Activated CD8-positive, alpha-beta memory T cell treated with anti-CD3 and anti-CD28 coated beads for 48 hours (primary cell): ENCODE measurements at places on chromosomes 11 and 22.

- DNase-seq = no peak
Observed at GRCh38 chr11:127385071-127385470, 384.5 kb upstream of the KIRREL3 start.

DNA sequence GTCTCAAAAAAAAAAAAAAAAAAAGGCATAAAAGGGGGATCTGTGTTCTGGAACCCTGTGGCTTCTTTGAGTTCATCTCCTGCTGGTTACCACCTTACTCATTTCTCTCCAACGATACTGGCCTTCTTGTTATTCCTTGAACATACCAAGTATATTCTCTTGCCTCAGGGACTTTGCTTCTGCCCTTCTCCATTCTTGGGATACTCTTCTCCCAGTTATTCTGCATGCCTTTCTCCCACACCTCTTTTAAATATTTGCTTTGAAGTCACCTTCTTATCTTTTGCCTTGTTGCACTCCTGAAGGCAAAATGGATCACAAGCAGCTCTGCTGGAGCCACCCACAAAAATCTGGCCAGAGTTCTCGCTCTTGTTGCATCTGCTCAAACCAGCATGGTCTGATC lies 76.0 kb upstream of the RRM1 start:
- no peak for DNase-seq

- no peak for DNase-seq
Observed at GRCh38 chr11:65157336-65157735, 12.7 kb upstream of the SPDYC start.

GRCh38 chr11:19827399-19828135 lies 114.9 kb downstream of the NAV2 start:
- no peak for DNase-seq

GRCh38 chr11:20762116-20762844 lies 92.9 kb downstream of the NELL1 start:
- no peak for DNase-seq

- DNase-seq = no peak
Observed at GRCh38 chr11:35099278-35100012, 39.5 kb upstream of the CD44 start.
